HS-5 (cell line): ENCODE measurements at places on chromosomes 6 and 20.

- DNase-seq, result no peak
These were observed 57.6 kb upstream of the IER3 start for GRCh38 chr6:30801950-30802349.

DNA sequence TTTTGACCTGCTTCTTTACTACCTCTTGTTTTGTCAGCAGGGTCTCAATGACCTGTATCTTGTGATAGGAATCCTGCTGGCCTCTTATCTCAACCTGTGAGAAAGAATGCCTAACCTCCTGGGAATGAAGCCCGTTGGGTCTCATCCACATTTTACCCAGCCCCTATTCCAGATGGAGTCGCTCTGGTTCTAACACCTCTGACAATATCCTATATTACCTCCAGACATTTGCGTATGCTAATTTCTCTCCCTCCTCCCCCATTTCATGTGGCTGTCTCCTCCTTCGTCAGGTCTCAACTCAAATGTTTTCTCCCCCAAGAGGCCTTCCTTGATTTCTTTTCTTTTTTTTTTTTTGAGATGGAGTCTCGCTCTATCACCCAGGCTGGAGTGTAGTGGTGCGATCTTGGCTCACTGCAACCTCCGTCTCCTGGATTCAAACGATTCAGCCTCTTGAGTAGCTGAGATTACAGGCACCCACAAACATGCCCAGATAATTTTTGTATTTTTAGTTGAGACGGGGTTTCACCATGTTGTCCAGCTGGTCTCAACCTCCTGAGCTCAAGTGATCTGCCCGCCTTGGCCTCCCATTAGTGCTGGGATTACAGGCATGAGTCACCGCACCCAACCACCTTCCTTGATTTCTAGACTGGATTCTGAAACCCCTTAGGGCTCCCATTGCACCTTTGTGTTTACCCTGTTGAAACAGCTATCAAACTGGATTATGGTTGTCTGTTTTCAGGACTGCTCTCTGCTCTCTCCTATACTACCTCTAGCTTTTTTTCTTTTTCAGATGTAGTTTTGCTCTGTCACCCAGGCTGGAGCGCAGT is 49.5 kb upstream of the B4GALT5 start:
- no peak for DNase-seq

- DNase-seq, result no peak
These were observed 144.9 kb upstream of the RGS17 start for GRCh38 chr6:153275997-153276396.

DNA sequence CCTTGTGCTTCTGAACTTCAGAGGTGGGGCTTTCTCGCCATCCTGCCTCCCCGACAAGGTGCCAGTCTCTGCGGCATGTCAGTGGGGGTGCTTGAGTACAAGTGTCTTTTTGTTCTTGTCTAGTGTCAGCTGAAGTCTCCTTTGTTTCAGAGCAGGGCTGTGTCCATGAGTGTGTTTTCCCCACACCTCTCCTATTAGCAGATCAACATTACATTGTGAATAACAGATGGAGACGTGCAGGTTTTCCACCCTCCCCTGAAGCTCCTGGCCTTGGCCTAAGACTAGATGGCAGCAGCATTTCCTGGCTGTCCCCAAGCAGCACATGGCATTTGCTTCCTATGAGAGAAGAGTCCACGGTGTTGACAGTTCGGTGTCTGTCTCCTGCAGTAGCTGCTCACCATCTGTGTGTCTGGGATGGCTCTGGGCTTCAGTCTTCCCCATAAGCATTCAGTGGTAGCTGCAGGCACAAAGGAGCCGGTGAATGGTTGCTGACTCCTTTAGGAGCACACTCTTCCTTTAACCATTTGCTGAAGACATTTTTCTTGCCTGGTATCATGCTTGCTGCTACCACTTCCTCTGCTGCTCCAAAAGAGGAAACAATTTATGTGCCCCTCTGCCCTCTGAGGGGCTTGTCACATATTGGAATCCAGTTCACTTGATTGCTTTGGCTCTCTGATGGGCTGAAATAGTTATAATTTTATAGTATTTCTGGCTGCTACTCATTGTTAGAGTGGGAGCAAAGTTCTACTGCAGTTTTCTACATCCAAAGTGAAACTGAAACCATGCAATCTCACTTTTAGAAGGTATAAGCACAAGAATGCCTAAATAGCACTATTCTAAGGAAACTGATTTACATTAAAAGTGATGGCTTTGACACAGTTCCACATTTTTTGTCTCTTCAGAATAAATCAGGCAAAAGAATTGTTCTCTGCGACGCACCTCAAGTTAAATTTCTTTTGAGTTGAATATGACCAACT is 913.0 kb downstream of the C6orf118 start:
- DNase-seq, result no peak
